ENCODE measurements at places on chromosomes 7 and 10. TPM values are rescaled to one million over a fixed set of nuclear protein-coding genes. Genes with fewer than 3 reads are reported as not detected.

Gene PRKCQ
- polyA plus RNA-seq = 22.7 TPM

Gene GRM3
- polyA plus RNA-seq = 0.14 TPM

Gene UPK3B
- polyA plus RNA-seq = 0.26 TPM

Gene PCLO
- 0.28 TPM for polyA plus RNA-seq

- DNase-seq = no peak
These were observed 353.8 kb downstream of the GPR37 start for GRCh38 chr7:124411796-124412195.

DNA sequence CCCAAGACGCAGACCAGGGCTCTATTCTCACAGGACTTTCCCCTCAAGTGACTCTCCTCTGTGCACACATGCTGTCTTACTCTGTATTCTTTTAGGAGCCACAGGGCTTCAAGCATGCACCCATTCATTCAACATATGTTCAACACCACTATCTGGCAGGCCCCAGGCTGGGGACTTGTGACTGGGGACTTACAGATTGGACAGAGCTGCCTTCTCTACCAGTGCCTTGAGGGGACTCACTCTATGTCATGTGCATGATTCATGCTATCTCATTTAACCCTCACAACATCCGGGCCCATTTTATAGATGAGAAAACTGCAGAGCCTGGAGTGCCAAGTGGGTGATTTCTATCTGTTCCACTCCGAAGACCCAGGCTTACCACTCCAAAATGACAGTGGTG, 34.3 kb downstream of the MYL10 start:
- DNase-seq = no peak

GRCh38 chr7:23873306-23873705, 163.3 kb downstream of the STK31 start:
- no peak for DNase-seq

GRCh38 chr10:54745436-54745835, 55.6 kb downstream of the PCDH15 start:
- no peak for DNase-seq

- DNase-seq = no peak
These were observed 4.4 kb downstream of the PTPRE start for GRCh38 chr10:127911218-127911866.

DNA sequence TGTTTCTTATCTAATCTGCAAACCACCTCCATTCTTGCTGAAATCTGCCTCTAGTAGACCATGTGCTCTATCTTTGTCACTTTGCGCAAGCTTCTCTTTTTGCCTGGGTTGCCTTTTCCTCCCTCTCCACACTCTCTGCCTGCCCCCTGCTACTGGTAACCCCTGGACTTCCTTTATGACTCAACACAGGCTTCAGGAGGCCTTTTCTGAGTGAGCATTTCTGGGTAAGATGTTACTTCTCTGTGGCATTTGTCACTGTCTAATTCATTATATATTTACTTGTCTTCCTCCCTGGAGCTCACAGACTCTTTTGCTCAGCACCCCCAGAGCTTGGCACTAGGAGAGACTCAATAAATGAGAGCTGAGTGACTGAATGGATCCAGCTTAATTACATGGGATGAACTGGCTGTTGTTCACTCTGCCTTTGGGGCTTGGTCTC, 8.4 kb downstream of the GOLGA7B start:
- DNase-seq = no peak

Data from hindlimb muscle (tissue), 1 donor.